ENCODE measurements at places on chromosomes 1 and 21.

DNA sequence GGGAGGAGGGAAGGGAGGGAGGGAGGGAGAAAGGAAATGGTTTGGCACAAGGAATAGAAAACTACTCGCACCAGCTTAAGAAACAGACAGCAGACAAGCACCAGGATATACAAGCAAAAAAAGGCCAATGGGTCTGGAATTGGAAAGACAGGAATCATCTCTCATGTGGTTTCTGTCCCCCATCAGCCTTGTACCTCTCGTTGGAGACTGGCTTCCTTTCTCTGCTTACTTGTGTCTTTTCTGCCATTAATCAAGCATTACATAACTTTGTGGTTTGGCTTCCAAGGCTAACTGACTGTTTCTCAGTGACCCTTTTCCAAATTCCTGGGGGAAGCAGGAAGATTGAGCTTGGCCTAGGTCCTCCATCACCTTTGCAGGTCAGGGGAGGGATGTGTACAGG, 11.8 kb upstream of the RALGPS2 start:
- no peak for DNase-seq

DNA sequence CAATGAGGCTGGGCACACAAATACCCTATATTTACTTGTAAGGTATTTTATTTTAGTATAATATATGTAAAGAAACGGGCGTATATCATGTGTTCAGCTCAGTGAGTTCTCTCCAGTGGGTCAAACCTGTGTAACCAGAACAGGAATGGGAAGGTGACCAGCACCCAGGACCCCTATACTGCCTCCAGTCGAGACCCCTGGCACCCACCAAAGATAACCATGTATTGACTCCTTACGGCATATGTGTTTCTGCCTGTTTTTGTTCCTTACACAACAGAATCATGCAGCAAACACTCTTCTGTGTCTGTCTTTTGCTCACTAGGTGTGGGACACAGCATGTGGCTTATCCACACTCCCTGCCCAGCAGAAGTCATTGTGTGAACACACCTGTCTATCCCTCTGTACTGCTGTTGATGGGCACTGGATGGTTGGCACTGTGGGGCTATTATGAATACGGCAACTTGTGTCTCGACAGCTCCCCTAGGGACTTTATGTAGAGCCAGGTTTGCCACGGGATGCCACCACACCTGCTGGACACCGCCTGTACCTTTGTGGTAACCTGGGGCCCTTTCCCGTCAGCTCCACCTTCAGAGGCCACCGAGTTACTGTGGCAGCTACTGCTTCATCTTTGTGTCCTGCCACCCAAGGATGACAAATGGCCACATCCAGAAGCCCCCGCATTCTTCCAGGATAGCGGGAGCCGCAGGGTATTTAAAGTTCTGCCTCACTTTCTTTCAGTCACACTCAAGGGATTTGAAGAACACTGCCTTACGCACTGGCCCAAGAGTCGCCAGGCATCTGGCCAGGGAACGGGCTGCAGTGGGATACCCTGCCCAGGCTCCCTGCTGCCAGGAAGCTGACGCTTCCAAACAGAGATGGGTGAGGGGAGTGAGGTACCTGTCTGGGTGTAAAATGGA, 23.5 kb upstream of the C2CD2 start:
- DNase-seq, result no peak

GRCh38 chr1:114610546-114611245, 29.3 kb upstream of the BCAS2 start:
- DNase-seq, result no peak

GRCh38 chr1:245730801-245731200, 576.0 kb downstream of the KIF26B start:
- no peak for DNase-seq

DNA sequence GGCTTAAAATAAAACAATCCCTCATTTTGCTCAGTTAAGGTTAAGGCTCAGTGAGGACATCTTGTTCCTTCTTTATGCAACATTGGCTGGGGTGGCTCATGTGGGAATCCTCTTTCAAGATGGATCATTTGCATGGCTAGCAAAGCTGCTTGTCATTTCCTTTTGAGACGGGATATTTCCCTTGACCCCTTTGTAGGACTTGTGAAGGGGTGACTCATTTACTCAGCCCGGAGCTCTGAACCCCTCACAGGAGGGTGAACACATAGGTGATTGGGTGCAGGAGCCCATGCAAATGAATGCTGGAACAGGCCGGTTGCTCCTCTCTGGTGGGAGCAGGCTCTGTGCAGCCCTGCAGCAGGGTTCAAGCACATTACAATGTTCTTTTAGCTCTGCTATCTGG, 15.8 kb upstream of the C8A start:
- no peak for DNase-seq

GRCh38 chr1:215568299-215568692, 1.2 kb downstream of the KCTD3 start:
- DNase-seq, result no peak

DNA sequence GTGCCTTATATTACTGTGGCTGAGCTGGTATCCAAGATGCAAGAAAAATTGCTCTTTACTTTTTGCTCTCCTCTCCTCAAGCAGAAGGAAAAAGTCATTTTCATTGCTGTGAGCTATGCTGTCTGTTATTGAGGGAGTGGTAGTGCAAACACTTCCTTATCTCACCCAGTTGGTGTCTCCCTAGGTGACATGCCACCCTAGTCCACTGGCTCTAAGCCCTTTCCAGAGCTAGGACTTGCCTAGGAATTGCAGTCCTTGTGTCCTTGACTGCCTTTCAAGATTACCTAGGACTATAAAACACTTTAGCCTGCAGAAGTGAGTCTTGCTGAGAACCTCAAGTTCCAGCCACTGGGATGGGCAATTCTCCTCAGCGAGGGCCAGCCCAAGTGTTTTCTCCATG, 458.3 kb downstream of the MRPL39 start:
- no peak for DNase-seq

DNA sequence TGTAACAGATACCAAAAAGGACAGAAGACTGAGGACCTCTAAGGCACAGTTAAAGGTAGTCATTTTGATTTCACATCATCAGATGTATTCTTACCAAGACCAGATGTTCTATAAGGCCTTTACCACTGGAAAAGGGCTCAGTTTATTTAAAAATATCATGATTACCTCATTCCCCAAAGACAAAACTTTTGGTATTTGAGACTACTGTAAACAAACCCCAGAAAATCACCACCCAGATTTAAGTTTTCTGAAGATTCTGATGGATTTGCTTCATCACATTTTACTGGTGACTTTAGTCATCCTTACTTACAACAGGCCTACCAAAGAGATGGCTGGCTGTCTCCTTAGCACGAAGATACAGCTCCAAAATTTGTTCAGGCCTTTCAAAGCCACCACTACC, 8.3 kb downstream of the ENAH start:
- DNase-seq, result no peak

DNA sequence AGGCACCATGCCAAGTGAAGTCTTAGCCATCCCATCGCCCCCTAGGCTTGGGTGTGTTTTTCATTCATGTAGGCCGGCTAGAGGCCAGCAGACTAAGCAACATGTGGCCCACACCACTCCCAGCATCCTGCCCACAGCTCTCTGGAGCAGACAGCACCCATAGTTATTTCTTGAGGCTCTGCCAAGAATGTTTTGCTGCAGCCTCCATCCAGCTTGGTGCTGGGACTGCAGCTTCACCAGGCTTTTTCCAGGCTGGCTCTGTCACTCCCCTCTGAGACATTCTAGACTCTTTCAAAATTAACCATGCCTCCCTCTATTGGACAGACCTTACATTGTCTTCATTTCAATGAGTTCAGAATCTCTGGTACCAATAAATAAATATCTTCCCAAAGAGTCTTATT, 104.2 kb downstream of the DUSP10 start:
- no peak for DNase-seq

- DNase-seq, result no peak
Observed at GRCh38 chr1:180789460-180789859, 123.2 kb upstream of the KIAA1614 start.

DNA sequence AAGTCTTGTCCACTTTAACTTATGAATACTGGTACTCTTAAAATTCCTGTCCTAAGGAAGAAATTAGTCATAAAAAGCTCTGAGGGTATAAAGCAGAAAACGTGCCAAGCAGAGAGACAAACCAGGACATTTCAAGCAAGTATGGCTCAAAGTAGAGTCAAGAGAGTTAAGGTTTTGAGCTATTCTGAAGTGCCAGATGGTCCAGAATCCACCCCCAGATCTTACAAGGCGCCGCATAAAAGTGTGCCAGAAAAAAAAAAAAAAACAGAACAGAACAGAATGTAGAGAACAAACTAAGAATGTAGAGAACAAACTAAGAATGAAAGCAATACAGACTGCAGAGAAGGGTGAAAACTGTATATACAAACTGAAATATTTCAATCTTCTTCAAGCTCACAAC, 12.5 kb downstream of the EPS15 start:
- DNase-seq, result no peak

- no peak for DNase-seq
Observed at GRCh38 chr1:10936998-10937901, 75.2 kb upstream of the TARDBP start.

- DNase-seq, result no peak
Observed at GRCh38 chr1:113534875-113535274, 144.6 kb downstream of the MAGI3 start.

DNA sequence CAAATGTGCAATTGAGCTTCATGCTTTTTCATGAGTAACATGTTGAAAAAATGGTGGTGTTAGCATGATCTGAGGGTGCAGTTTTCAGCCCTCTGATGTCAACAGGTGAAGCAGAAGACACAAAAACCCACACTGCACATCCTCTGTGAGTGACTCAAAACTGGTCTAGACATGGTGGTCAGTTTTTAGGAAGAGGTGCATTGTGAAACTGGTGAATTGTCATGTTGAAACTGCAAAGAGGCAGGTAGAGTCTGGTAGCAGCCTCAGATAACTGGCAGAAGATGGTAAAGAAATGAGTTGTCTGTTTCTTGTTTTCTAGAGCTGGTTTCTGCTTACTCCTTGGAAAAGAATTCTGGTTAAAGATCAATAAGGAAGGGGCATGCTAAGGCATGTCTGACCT, 97.3 kb upstream of the HMCN1 start:
- no peak for DNase-seq

DNA sequence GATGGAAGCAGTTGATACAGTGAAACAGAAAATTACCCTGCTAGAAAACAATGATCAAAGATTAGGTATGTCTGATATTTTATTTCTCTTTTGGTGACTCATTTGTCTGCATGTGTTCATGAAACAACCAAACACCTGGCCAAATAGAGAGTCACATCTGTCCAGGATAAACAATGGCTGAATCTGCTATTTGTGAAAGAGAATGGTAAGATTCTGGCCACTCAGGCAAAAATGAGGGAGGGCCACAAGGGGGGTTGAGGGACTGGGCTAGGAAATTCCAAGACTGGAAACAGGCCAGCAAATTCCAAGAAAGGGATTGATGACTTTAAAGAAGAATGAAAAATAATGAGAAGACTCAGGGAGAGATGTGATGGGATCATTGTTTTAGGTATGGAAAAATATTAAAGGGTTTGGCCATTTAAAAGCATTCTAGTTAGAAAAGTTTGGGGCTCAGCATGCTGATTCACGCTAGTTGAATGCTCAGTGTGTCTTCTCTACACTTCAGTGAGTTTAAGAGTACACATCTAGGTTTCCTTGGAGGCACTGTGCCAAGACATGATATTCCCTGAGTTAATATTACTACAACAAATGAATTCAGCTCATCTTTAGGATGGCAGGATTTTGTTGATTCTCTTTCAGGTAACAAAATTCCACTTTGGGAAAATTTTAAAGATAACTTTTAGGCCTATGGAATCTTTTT, 44.9 kb downstream of the TRAF5 start:
- no peak for DNase-seq

GRCh38 chr21:26124421-26124833, 46.1 kb downstream of the APP start:
- DNase-seq, result no peak

Data from CD4-positive, alpha-beta T cell treated with Interleukin-4 for 1 hour (primary cell).